ENCODE measurements at places on chromosomes 1 and 21.

GRCh38 chr1:36703526-36704208 is 221.0 kb upstream of the CSF3R start:
- peak; percentile 58 for DNase-seq

DNA sequence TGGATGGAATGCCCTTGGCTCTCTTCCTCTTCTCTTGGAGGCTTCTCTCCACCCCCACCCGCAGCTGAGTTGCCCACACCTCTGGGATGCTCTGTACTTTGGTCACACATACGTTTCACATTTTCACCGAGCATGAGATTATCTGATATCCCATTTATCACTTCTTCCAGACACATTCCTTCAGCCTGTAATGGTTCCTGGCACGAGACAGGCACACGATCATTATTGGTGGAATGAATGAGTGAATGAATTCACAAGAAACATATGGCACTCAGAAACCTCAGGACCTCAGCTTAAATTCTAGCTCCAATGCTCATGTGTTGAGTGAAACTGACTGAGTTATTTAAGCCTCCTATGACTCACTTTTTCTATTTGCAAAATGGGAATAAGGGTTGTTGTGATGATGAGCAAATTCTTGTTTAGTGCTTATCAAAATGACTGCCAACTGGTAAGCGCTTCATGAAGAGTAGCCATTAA is 242.7 kb upstream of the JUN start:
- no peak for DNase-seq

DNA sequence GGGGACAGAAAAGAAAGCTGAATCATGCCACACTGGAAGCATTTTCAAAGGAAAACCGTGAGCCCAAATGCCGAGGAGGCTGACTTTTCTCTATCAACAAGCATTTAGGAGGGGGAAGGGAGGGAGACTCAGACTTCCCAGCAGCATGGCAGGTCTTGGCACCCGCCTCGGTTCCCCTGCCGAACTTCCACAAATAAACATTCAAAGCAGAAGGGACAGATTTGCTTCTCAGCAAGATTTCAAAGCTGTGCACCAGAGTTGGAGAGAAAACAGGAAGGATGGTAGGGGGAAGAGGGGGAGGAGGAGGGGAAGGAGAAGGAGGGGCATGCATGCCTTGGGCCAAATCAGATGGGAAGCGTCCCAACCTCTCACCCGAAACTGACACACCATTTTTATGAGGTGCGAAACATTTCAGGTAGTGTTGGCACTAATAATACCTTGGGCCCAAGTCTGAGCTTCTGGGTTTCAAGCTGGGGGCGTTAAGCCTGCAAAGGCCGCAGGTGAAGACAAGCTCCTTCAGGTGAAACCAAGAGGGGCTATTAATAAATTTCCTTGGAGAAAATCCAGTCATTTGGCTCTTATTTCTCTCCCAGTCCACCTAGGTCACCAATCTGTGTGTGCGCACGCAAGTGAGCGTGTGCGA is 26.4 kb downstream of the ABCA4 start:
- no peak for DNase-seq

- no peak for DNase-seq
These were observed 55.5 kb downstream of the CD46 start for GRCh38 chr1:207807326-207807689.

GRCh38 chr21:34635307-34635706 is 20.4 kb upstream of the RCAN1 start:
- no peak for DNase-seq

DNA sequence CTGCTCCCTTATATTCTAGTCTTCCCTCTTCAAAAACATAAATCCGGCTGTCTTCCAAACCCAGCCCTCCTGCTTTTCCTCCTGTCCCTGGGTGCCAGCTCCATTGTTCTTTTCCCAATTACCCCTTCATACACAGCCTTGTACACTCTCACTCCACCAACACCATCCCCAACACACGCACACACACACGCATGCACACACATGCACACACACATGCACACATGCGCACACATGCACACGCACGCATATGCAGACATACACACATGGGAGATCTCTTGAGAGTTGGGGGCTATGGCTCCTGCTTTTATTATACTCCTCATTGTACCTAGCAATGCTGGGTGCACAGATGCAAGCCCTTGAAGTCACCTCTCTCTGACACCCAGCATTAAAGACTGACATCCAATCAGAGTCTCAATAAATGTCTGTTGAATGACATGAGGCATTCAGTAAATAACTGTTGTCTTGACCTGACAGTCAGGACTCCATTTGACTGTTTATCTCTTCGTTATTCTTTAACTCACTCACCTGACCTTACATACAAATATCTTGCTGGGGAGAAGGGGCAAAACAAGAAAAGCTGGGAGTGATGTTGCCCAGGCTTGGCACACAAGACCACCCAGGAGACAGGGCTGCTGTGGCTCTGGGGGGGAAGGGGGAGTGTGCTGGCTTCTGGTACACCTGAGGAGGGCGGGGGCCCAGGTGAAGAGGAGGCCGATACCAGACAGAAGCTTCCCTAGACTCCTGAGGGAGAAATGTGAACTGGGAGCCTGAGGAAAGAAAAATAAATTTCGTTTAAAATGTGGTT is 16.0 kb downstream of the ABCA4 start:
- DNase-seq = no peak
